ENCODE measurements at places on chromosomes 16 and 17.

DNA sequence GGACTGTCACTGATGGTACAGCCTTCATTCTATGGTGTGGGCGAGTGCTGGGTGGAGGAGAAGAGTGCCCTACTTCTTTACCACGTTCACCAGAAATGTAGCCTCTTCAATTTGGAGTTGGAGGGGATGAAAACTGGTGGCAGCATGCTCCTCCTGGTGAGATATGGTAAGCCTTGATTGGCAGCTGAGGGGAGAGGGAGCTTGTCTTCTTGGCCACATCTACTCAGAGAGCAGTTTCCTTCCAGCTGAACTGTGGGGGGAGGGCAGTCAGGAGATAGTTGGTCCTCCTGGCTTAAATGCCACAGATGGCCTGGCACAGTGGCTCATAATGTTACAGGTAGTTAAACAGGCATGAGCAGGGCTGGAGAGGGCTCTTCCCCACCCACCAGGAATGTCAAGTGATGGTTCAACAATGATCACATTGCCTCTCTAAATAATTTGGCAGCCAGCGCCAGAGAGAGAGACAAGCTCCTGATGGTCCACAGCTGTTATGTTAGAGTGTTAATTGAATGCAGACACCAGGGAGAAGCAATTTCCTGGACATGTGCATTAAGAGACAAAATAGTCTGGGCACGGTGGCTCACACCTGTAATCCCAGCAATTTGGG, 9.0 kb upstream of the MAPK3 start:
- DNase-seq, result no peak

- no peak for DNase-seq
These were observed 9.4 kb downstream of the GJC1 start for GRCh38 chr17:44820631-44821212.

DNA sequence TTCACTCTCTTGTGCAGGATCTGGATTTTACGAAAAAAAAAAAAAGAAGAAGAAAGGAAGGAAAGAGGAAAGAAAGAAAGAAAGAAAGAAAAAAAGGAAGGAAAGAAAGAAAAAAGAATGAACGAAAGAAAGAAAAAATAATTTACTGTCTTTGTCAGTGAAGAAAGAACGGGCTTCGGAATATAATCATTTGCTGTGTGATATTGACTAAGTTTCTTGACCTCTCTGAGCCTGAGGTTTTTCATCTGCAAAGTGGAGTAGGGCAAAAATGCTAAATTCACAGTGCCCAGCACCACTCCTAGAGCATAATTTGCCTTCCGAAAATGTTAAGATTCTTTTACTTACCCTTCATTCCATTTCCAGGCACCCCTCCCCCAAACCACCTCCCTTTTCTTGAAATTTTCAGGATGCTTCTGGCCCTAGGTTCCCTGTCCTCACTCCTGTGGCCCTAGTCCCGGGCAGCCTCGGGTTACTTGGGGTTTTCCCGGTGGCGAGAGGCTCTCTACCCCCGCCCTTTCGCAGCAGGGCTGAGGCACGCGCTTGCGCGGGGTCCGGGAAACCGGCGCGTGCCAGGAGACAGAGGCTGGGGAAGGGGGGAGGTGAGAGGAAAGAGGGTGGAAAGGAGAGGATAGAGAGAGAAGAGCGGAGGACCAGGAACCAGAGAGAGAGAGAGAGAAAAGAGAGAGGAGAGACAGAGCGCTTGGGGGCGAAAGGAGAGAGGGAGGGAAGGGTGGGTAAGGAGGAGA, at the start of gene CNTNAP1:
CNTNAP1 (plus strand) TSS at position 556 of the 746 bp plus-strand sequence. CDS start 299 bp downstream, outside the sequence.
- no peak for DNase-seq

- DNase-seq, result no peak
These were observed 48.8 kb downstream of the NLRC5 start for GRCh38 chr16:57038166-57038565.

DNA sequence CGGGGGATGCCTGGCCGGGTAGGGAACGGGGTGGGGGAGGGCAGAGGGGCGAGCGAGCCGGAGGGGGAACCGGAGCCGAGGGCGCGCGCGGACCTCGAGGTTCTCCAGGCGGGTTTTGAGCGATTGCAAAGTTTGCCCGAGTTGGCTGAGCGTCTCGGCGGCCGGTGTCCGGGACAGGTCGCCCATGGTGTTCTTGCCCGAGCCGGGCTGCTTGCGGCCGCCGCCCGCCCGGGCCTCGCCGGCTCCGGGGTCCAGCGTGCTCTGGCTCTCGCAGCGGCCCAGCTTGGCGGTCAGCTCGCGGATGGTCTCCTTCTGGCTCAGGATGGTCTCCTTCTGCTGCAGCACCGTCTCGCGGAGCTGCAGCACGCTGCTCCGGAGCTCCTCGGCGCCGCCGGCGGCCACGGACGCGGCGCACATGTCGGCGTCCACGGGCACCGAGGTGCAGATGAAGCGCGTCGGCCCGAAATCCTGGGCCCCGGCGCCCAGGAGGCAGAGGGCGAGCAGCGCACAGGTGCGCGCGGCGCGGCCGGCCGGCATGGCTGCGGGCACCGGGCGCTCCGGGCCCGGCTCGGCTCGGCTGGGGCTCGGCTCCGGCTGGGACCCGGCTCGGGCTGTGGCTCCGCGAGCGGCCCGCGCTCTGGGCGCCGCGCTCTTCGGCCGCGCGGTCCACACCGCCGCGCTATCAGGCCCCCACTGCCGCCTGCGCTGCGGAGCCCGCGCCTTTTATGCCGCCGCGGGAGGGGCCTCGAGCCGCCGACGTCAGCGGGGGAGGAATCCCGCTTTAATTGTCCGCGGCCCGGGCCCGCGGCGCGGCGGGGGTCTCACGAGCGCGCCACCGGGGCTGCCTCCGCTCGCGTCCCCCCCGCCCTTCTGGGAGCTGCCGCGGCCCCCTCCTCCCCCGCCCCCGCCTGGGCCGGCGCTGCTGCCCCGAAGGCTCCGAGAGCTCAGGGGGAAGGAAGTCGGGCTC, at the start of gene NPTX1:
NPTX1 (minus strand) TSS at position 698 of the 967 bp plus-strand sequence; CDS start at position 537, 161 bp downstream.
- no peak for DNase-seq

All from stimulated activated CD4-positive, alpha-beta T cell treated with anti-CD3 and anti-CD28 coated beads, Interleukin-1b, Interleukin-23, amount 100 ng/mL, for 1 hour (primary cell).